Stimulated activated CD8-positive, alpha-beta memory T cell treated with anti-CD3 and anti-CD28 coated beads, Interleukin-7, amount 100 ng/mL, for 4 hours (primary cell): ENCODE measurements at places on chromosomes 2 and 18.

GRCh38 chr2:145423809-145424208 lies 903.9 kb upstream of the ZEB2 start:
- no peak for DNase-seq

GRCh38 chr18:11146238-11146946 lies 3.0 kb downstream of the PIEZO2 start:
- DNase-seq = no peak

DNA sequence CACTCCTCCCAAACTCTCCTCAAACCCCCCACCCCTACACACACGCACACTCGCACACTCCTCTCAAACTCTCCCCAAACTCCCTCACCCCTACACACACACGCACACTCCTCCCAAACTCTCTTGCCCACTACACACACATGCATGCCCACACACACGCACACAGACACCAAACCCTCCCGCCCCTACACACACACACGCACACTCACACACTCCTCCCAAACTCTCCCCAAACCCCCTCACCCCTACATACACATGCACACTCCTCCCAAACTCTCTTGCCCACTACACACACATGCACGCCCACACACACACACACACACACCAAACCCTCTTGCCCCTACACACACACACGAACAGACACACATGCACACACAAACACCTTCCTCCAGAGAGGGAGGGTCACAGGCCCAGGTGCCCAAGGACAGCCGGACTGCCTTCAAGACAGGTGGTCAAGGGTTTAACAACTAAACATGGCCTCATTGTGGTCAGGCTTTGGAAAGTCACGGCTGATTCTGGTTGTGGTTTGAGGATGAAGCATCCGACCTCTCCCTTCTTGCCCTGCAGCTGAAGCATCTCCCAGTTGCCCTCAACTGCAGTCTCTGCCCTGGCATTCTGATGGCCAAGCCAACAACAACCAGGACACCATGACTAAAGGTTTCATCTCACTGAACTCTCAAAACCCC lies 72.3 kb upstream of the SNTG2 start:
- DNase-seq = no peak

DNA sequence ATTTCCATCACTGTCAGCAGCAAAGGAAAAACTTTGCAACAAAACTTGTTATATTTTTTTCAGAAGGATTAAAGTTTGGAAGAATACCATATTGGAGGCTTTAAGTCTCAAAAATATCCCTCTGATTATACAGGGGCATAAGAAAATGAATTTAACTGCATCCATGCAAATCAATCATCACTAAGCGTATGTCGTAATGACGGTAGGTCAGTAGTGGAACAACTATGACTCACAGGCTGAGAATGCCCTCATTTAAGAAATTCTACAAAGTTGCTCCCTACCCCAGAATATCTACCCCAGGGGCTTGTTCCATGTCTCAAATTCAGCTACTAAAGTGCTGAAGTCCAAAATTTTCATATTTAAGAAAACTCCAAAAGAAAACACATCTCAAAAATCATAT lies 12.5 kb upstream of the NAB1 start:
- DNase-seq = no peak

GRCh38 chr2:23578964-23579671 lies 194.1 kb downstream of the KLHL29 start:
- no peak for DNase-seq

- no peak for DNase-seq
Observed at GRCh38 chr18:31206071-31206470, 43.4 kb upstream of the DSC1 start.
